ENCODE measurements at places on chromosomes 6 and 20.

- no peak for DNase-seq
These were observed 19.3 kb downstream of the HIVEP2 start for GRCh38 chr6:142925575-142926110.

- DNase-seq, result no peak
These were observed 234.9 kb downstream of the BCKDHB start for GRCh38 chr6:80341330-80341729.

DNA sequence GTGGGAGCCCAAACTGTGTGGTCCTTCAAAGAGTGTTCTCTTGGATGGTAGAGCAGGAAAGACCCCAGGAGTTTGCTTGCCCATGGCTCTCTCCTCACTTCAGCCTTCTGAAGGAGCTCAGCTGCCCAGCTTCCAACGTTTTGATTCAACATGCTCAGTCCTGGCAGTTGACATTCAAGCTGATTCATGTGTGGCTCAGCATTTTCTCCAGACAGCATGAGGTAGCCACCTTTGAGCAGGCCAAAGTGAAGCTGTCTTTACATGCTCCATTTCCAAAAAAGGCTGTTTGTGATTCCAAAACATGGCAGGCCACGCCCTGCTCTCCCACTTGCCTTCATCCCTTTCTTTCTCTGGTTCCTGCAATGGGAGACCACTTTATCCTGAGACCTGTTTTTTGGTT, 280.2 kb downstream of the TBC1D7 start:
- DNase-seq, result no peak

DNA sequence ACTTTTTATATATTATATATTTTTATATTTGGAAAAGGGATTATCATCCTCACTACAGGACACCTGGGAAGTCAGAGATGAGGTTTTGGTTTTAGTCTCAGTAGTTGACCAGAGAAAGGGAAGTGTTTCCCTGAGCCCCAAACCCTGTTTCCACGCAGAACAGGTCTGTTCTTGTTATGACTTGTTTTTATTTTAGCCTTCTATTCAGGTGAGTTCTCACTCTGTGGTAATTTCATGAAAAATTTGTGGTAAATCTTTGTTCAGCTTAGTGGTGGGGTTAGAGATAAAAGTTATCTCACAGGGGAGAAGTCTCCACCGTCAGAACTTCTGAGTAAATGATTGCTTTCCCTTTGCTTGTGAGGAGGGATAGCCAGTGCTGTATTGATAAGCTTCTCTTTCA, 224.9 kb downstream of the FARS2 start:
- no peak for DNase-seq

- DNase-seq, result no peak
These were observed 325.6 kb downstream of the UBE3D start for GRCh38 chr6:82740072-82740471.

DNA sequence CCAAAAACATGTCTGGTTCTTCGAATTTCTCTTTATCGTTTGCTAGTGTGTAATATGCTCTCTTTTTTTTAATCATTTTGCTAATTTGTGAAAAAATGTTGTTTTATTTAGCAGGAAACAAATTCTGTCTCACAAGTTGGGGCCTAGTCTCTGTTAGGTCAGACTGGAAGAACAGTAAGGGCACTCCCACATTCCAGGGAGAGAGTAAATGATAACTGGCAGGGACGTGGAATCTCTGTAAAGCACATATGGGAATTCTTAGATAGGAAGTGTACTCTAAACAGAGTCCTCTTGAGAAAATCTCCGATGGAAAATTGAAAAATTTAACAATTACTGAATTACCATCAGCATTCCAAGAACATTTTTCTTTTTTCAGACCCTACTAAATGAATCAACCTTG, 16.4 kb upstream of the CCDC28A start:
- DNase-seq, result no peak

DNA sequence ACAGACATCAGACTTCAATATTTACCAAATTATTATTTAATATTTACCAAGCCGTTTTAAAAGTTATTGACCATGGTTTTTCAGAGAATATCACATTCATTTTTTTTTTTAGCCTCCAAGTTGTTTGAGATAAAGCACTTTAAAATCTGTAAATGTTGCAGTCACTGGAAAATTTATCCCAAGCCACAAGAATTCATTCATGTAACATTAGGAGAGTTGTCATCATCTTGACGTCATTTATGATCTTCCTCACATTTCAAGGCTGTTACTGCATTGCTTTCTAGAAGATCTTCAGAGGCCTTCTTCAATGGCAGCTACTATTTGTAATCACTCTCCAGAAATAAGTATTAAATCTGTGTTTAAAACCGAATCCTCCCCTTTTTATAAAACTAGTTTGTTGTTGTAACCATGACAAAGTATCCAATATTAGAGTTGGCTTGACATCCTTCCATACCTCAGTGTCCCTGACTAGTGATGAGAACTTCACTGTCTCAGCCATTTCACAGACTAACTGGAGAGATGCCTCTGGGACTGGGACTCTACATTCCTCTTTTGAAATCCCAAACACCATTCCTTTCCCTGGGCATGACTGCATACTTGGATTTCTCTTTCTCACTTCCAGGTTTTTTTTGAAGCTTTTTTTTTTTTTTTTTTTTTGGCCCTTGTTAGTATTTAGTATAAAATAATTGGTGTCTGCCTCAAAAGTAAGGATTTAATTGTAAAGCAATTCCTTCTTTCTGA, 100.1 kb downstream of the ZFAND3 start:
- no peak for DNase-seq

DNA sequence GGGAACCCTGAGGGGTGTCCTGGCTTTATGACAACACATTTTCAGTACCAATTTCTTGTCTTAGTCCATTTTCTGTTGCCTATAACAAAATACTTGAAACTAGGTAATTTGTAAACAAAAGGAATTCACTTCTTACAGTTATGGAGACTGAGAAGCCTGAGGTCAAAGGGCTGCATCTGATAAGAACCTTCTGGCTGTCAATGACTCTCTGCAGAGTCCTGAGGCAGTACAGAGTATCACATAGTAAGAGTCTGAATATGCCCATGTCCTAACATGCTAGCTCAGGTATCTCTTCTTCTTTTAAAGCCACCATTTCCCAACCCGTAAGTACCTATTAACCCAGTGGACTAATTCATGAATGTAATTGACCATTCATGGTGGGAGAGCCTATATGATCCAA, 1458.6 kb upstream of the EYS start:
- no peak for DNase-seq

GRCh38 chr20:31953556-31954148, 1.8 kb upstream of the PDRG1 start:
- no peak for DNase-seq

GRCh38 chr6:21158149-21158548, 435.4 kb upstream of the SOX4 start:
- no peak for DNase-seq

DNA sequence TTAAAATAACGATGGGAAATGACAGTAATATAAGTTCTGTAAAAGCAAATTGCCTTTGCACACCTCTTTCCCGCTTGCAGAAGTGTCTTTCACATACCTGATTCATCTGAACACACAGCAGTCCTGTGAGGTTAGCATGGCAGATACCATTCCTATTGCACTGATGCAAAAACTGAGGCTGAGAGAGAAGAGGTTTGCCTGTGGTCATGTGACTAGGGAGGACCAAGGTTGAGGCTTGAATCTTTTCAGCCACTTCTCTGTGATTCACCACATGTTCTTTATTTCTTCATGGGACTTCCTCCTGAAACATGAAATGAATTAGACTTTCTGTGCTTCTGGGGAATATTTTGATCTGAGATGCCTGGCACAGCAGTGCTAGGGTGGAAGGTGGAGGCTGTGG, 92.9 kb downstream of the VEGFA start:
- no peak for DNase-seq

DNA sequence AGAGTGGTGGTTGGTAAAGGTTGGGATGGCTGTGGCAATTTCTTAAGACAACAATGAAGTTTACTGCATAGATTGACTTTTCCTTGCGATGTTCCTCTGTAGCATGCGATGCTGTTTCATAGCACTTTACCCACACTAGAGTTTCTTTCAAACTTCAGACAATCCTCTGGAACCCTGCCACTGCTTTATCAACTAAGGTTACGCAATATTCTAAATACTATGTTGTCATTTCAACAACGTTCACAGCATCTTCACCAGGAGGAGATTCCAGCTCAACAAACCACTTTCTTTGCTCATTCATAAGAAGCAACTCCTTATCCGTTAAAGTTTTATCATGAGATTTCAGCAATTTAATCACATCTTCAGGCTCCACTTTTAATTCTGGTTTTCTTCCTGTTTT, 161.2 kb upstream of the NRSN1 start:
- no peak for DNase-seq

DNA sequence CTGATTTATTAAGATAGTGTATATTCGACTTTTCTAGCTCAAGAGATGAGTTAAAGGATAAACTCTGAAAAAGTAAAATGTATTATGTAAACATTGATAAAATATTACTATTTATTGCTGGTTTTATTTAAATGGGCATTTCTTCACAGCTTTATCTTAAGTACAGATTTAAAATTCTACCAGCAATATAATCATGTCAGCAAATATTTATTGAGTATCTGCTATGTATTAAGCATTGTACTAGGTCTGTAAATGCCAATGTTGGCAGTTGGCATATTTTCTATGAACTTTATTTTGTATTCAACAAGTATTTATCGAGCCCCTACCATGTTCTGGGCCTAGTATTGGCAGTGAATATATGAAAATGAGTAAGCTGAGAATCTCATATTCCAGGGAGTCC, 231.0 kb downstream of the FARS2 start:
- no peak for DNase-seq

DNA sequence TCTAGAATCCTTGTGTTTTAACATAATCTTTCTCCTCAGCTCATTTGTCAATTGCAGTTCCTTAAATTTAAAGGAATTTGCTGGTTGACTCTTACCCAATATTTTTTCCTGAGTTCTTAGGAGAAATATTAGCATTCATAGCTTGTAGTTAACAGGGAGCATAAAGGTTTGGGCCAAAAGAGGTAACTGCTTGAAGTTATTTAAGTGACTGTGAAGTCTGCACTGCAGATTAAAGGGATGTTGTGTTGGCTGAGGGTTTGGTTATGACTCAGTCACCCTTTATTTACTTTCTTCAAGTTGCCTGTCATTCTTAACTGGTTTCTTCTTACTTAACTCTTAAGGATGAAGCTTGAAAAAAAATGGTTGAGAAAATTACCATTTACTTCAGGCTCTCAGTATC, 220.3 kb upstream of the LAMP5 start:
- no peak for DNase-seq

DNA sequence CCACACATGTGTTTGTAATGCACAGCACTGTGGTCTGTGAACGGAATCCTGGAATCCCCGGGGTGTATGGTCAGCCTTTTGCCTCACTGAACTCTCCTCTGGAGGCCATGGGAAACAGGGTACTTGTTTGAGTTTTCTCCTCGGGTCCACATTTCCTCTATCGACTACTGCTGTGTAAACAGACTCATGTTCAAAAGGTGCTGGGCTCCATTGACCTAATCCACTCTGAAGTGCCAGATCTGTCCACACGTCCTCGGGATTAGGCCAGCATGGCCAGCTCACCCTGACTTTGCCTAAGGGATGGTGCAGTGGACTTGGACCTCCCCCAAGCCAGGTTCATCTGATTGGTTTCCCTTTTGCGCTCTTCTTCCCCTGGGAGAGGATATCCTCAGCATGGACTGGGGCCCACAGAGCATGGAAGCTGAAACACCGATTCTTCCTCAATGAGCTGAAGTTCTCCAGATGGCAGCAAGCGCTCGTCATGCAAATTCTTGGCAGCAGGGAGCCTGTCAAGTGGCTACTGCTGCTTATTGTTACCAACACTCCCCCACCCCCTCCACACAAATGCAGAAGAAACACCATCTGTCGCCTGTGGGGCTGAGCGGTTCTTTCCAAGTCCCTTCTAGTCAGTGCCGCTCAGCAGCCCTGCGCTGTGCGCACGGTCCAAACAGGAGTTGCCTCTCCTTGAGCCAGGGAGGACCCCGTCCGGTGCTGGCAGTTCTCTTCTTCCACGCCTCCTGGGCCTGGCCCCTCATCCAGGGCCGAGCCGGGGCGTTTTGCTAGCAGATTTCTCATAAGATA, 292.6 kb upstream of the MARCKS start:
- no peak for DNase-seq

- no peak for DNase-seq
These were observed 591 bp upstream of the DCBLD1 start for GRCh38 chr6:117481926-117482239.

GRCh38 chr6:150866991-150867501, 1.5 kb downstream of the MTHFD1L start:
- no peak for DNase-seq

DNA sequence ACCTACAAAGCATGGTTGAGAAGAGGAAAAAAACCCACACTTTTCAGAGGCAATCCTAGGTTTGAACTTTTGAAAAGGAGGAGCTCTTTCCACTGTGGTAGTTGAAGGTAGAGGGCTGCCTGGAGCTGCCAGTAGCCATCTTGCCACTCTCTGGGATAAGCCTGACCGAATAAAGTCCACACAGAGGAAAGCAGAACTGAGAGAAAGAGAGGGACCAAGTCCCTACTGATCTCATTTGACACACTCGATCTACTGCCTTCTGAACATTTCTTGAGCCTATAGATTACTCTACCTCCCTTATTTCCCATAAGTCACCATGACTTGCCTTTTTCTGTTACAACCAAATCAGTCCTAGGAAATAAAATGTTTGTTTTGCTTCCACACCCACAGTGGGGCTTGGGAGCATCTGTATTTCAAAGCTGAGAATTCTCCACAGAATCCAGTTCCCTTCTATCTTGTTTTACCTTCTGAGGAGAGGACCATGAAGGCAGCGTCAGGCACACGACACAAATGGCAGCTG, 147.0 kb upstream of the PTPRK start:
- no peak for DNase-seq

DNA sequence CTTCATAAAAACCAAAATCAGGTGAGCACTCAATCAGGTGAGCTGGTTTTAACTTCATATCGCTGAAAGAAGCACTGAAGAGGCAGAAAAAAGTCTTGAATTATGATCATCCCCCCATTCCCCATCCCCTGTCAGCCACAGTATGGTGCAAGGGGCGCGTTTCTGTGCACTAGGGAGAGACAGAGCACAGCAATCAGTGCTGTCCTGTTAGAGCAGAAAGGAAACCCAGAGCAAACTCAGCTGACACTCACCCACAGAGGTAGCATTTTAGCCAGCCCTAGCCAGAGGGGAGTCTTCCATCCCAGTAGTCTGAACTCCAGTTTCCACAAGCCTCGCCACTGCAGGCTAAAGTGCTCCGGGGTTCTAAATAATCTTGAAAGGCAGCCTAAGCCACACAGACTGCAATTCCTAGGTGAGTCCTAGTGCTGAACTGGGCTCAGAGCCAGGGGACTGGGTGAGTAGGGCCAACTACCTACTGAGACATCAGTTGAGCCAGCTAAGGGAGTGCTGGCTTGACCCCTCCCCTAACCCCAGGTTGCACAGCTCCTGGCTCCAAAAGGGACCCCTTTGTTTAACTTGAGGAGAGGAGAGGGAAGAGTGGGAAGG, 1352.6 kb upstream of the GJE1 start:
- DNase-seq, result no peak

- no peak for DNase-seq
These were observed 207.1 kb downstream of the MAFB start for GRCh38 chr20:40481743-40482458.

GRCh38 chr6:26172608-26172968, 85.4 kb downstream of the HFE start:
- DNase-seq, result no peak

- DNase-seq, result no peak
These were observed 1.6 kb downstream of the LPA start for GRCh38 chr6:160662429-160662828.

GRCh38 chr20:51902933-51903332, 100.6 kb upstream of the SALL4 start:
- DNase-seq, result no peak
